Inflammatory macrophage treated with lipopolysaccharide for 1 hour (primary cell): ENCODE measurements at places on chromosomes 11 and 22.

- no peak for DNase-seq
Observed at GRCh38 chr11:96459751-96460150, 69.9 kb downstream of the JRKL start.

GRCh38 chr11:108221371-108221770 lies 1.1 kb downstream of the NPAT start:
- DNase-seq: no peak

DNA sequence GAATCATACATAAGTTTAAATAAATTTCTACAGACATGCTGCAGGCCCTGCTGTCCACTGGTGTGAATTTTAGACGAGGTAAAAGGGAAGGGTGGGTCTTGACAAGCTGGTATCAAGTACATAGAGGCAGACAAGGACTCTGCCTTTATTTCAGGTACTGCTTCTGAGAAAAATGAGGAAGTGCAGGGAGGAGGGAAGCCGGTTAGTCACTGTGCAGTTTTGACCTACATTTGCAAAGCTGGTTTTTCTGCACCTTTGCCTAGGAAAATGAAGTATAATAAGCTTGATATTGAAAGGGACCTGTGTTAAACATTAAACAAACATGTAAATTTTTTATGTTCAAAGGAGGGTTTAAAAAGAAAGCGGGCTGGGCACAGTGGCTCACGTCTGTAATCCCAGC lies 24.6 kb downstream of the TMEM45B start:
- DNase-seq: no peak

DNA sequence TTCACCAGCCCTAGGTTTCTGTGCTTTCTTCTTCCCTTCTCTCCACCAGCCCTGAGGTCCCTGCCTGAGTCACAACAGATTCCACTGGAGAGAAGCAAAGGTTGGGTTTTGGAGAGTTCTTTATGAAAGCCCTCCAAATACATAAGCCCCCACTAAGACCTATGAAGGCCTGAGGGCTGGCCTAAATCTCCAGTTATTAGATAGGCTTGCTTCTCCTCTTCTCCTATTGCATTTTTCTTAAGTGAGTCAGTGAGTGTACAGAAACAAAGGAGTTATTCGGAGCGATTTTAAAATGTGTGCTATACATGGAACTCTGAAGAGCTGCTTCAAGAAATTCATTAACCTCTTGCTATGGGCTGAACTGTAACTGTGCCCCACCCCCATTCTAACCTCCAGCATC lies 1057.3 kb downstream of the OPCML start:
- DNase-seq: no peak

DNA sequence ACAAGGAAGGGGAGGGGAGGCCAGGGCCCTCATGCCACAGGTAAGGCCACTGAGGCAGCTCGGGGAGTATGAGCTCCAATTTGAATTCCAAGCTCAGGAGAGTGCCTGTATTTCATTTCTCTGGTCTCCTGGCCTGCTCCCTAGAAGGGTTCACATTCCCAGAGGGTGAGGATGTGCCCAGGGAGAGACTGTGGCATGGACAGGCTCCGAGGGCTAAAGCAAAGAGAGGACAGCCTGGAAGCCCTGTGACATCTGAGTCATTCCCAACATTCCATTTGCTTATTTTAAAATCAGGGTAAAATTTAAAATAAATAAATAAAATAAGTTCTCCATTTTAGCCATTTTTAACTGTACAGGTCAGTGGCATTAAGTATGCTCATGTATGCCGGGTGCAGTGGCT lies 18.6 kb upstream of the FOLR1 start:
- no peak for DNase-seq

DNA sequence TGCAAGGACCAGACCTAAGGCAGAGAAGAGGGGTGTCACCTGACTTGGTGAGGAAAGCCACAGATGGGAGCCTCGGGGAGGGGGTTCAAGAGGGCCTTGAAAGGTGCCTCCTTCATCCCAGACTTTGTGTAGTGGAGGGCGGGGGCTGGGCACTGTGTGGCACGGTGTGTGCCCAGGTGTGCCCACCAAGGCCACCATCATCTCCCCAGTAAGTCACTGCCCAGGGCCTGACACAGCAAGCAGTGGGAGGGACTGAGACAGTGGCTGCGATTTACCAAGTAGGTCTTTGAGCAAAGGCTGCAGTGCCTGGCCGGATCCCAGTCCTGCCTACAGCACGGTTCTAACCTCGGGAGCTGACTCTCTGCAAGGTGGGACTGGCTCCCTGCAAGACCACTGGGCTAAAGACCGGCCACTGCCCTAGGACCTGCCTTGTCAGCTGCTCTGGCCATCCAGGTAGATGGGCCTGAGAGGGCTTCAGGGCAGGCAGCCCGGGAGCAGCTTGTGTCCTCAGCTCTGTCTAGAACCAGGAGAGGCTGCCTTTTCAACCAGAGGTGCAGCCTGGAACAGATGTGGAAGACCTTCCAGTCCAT lies 1.4 kb downstream of the OSM start:
- no peak for DNase-seq

- peak; percentile 100 for DNase-seq
Observed at GRCh38 chr11:61971248-61972111, 4.0 kb upstream of the FTH1 start.

DNA sequence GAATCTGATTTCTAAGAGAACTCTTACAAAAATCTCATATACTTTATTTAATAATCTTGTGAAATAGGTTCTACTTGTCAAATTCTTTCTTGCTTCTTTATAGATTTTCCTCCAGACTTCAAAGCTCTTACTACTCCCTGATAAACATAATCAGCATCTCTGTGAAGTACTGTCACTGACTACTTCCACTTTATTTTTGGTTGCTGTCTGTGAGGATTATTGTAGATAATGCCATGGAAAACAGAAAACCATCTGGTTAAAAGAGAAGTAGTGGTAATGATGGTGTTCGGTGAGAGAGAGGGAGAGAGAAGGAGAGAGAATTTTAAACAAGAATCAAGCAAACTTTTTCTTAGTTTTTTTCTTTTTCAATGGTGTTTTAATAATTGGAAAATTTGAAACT lies 152.3 kb downstream of the TMEM135 start:
- DNase-seq: no peak

- peak; percentile 8 for DNase-seq
Observed at GRCh38 chr11:13782390-13783075, 114.1 kb downstream of the FAR1 start.

DNA sequence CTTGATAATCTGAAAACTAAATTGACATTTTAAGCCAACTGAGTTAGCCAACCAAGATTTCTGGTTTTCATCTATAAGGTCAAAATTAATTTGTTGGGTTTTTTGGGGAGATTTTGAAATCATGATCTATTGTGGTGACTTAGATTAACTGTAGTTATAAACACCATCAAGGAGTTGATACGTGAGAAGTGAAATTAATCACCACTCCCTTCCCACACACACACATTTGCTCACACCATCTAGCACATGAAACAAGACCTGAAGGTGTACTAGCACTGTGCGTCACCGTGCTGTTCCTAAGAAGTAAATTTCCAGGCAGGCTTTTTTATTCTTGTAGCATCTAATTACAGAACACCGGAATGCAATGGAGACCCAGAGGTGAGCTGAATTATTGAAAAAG lies 2.1 kb downstream of the OR5B21 start:
- DNase-seq: no peak

- no peak for DNase-seq
Observed at GRCh38 chr22:48745842-48746788, 1081.6 kb downstream of the BRD1 start.

GRCh38 chr11:70873736-70874412 lies 378.5 kb downstream of the SHANK2 start:
- no peak for DNase-seq

GRCh38 chr22:38826801-38827200 lies 17.0 kb downstream of the NPTXR start:
- no peak for DNase-seq

DNA sequence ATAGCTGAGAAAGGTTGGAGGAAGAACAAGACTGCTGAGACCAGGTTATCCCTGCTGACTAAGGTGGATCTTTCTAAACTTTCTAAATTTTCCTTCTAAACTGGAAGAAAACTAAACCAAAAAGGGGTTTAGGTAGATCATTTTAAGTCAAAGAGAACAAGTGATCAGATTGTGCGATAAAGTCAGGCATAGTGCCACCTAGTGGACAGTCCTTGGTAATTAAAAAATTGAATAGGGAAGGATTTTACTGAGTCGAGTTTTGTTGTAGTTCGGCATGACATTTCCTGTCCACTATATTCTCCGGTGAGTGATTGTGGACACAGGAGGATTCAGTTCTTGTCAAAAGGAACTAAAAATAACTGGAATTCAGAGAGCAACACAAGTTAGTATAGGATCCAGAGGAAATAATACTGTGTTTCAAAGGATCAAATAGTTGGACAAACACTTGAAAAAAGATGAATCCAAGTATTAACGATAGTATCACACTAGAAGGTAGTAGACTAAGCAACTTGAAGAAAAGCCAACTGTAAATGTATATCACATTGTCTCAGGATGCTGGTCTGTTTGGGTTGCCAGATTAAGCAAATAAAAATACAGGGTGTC lies 1236.4 kb downstream of the FAM181B start:
- DNase-seq: peak; percentile 6

DNA sequence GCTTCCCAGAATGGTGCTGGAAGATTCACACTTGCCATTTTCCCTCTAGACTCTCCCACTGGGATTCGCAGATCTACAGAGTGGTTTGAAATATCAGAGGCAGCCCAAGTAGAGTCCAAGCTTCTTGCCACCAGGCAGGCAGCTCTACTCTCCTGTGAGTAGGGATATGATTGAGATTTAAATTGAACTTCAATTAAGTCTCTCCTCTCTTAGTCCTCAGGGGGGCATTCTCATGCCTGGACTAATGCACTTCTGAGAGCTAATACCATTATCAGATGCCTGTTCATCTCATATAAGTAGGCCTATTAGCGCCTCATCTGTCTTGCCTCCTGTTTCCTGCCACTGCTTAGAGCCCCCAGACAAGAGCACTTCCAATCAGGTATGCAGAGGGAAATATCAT lies 25.5 kb upstream of the AMPD3 start:
- DNase-seq: no peak

GRCh38 chr11:31529189-31529588 lies 19.6 kb downstream of the ELP4 start:
- DNase-seq: no peak

DNA sequence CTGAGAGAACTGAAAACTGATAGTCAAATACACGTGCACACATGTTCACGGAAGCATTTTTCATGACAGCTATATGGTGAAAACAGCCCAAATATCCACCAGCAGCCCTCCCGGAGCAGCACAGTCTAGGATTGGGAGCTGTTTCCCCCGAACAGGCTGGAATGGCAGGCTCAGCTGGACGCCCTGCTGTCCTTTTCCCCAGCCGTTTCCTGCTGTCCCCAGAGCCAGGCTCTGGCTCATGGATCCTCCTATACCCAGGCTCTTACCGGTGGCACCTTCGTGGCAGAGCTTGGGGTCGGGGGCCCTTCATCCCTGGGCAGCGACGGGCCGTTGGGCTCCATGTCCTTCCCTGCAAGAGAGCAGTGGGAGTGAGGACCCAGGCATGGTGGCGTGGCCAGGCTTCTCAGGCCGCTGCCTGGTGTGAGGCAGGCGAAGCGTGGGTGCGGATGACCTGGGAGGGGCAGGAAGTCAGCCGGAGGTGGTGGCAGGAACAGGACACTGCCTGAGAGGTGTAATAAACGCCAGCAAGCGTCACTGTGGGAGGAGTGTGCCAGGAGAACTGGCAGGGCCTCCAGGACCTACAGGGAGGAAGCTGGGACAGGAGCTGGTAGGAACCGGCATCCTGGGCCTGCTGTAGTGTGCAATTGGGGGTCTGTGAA lies 38.8 kb downstream of the OSBPL5 start:
- DNase-seq: no peak

- DNase-seq: no peak
Observed at GRCh38 chr11:31699066-31699465, 112.1 kb downstream of the PAX6 start.

- DNase-seq: no peak
Observed at GRCh38 chr11:30317030-30317429, 5.9 kb upstream of the ARL14EP start.

GRCh38 chr11:129277198-129277843 lies 85.2 kb upstream of the ARHGAP32 start:
- DNase-seq: no peak

DNA sequence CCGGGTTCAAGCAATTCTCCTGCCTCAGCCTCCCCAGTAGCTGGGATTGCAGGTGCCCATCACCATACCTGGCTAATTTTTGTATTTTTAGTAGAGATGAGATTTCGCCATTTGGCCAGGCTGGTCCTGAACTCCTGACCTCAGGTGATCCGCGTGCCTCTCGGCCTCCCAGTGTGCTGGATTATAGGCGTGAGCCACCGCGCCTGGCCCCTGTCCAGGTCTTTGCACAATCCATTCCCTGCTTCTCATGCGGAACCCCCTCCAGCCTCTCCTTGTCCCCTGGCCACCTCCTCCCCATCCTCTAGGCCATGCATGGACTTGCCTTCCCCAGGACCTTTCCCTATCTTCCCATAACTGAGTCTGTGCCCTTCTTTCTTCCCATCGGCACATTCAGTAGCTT lies 8.7 kb downstream of the DPP3 start:
- DNase-seq: no peak

GRCh38 chr11:130076778-130077481 lies 7.2 kb downstream of the APLP2 start:
- DNase-seq: no peak

GRCh38 chr11:22536071-22536470 lies 89.6 kb downstream of the FANCF start:
- DNase-seq: no peak

GRCh38 chr11:38718049-38718448 lies 2120.0 kb upstream of the RAG2 start:
- no peak for DNase-seq

DNA sequence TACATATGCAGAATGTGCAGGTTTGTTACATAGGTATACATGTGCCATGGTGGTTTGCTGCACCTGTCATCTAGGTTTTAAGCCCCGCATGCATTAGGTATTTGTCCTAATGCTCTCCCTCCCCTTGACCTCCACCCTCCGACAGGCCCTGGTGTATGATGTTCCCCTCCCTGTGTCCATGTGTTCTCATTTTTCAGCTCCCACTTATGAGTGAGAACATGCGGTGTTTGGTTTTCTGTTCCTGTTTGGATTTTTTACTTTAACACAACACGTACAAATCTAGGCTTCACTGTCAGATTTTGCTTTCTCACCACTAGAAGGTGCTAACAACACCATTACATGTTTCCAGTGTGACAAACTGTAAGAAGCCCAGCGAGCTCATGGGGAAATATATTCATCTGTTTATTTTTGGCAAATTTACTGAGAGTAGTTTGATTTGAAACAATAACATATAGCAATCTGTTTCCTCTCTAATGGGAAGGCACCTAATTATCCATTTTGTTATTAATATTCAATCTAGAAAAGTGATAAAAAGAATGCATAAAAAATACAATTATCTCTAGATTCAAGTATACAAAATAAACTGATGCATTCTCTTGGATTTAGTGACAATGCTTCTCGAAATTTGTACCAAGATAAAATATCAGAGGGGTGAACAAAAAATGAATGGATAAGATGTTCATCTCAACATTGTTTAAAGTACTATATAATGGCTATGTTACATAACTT lies 23.2 kb upstream of the BIRC3 start:
- DNase-seq: peak; percentile 90
